Skin of body (tissue), 3 donors: ENCODE measurements at places on chromosomes 1 and 21. TPM values are rescaled to one million over a fixed set of nuclear protein-coding genes. Genes with fewer than 3 reads are reported as not detected.
A peak's percentile ranks its signal among the peaks of the same experiment; 100 is the strongest.

The PPP1R8 gene
- total RNA-seq: 31.9 TPM

The TSPEAR gene
- 4.1 TPM for total RNA-seq

The ILDR2 gene
- 0.30 TPM for total RNA-seq

The KIF21B gene
- 1.6 TPM for total RNA-seq

The ENAH gene
- total RNA-seq: 51.3 TPM

The AMY1A gene
- total RNA-seq: not detected

GRCh38 chr1:172936088-172936645, 114.6 kb downstream of the TNFSF18 start:
- DNase-seq: no peak

GRCh38 chr1:231357831-231358354, 19.8 kb downstream of the SPRTN start:
- DNase-seq: peak; percentile 84

DNA sequence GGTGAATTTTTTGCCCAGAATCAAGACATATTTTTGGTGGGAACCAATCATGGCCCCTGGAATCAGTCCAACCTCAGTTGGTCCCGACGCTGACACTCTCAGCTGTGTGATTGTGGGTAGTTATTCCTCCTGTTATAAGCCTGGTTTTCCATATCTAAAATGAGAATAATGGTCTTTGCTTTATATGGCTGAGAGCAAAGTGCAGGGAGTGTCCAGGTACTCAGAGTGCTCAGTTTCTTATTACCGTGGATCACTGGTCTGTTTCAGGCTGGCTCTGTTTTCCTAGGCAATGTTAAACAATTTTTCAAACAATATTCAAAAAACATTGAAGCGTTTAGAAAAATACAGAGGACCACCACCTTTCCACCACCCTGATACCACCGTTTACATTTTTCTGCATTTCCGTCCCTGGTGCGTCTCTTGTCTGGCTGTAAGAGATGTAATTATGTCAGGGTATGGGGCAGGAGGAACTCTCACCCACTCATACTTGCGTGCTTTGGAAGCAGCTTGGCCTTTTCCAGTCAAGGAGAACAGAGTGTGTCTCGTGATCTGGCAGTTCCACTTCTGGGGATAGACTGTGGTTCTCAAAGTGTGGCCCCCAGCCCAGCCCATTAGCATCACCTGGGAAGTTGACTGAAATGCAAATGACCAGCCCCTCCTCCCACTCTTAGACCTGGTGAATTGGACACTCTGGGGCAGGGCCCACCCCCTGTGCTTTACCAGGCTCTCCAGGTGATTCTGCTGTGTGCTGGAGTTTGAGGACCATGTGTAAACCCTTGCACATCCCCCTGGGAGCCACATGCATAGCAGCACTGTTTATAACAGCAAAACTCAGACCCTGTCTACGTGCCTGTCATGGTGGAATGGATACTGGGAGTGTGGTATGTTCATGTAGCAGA, 6.8 kb downstream of the MX1 start:
- DNase-seq: no peak

DNA sequence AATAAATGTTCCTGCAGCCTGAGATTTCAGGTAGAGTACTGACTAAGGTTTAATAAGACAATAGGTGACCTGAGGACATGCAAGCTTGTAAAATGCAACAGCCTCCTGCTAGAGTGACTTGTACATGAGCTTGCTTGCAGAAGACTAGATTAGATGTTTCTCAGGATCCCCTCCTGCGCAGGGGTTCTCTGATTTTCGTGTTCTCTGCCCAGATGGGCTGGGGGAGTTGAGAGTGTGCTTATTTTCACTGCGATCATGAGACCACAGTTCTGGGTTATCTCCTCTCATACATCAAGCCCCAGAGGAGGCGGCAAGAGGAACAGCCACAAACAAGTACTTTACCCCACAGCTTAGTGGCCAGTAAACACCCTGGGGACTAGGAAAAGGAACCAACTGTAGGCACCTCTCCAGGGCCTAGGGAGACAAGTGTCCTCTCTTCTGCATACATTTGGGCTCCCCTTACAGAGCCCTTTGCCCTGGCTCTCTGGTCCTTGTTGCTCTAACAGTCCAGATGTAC, 8.0 kb downstream of the TMEM81 start:
- no peak for DNase-seq

- DNase-seq: peak; percentile 4
Measured at GRCh38 chr1:57206038-57206437, 217.8 kb downstream of the DAB1 start.

DNA sequence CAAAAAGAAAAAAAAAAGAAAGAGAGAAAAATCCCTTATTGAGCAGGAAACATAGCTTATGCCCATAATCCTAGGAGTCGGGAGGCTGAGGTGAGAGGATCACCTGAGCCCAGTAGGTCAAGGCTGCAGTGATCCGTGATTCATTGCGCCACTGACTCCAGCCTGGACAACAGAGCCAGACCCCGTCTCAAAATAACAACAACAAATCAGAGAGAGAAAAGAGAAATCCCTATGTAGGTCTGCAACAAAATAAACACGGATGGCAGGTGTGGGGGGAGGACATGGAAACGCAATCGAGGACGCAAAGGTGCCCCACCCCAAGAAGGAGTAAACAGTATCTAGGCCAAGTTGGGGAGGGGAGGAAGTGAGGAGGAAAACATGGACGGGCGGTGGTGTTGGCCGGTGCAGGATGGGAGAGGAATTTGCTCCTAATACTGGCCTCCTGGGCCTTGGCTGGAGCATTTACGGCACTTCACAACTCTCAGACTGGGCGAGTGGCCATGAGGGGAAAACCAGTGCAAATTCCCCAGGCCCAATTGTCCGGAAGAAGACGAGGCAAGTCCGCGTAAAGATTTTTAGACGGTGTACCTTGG, 609 bp upstream of the CHTOP start:
- peak; percentile 87 for DNase-seq

DNA sequence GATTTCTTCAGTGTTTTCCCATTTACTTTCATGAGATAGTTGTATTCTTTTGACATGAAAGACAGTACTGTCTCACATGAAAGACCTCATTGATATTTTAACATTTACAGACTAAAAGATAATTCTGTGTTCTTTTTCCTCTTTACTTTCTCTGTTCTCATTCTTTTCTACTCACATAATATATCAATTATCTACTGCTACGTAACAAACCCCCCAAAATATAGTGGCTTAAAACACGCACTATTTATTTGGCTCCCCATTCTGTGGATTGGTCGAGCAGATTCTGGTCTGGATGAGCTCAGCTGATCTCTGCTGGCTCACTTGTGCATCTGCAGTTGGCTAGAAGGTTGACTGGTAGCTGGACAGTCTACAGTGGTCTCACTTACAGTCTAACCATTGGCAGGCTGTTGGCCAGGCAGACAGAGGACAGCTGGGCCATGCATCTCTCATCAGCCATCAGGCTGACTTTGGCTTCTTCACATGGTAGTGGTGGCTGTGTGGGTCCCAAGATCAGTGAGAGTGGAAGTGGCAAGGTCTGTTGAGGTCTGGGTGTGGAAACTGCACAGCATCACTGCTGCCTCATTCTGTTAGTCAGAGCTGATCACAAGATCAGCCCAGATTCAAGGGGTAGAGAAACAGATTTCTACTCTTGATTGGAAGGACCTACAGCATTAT, 63.2 kb downstream of the MPZL1 start:
- DNase-seq: no peak

GRCh38 chr1:226987179-226987536, 47.1 kb downstream of the COQ8A start:
- DNase-seq: no peak

DNA sequence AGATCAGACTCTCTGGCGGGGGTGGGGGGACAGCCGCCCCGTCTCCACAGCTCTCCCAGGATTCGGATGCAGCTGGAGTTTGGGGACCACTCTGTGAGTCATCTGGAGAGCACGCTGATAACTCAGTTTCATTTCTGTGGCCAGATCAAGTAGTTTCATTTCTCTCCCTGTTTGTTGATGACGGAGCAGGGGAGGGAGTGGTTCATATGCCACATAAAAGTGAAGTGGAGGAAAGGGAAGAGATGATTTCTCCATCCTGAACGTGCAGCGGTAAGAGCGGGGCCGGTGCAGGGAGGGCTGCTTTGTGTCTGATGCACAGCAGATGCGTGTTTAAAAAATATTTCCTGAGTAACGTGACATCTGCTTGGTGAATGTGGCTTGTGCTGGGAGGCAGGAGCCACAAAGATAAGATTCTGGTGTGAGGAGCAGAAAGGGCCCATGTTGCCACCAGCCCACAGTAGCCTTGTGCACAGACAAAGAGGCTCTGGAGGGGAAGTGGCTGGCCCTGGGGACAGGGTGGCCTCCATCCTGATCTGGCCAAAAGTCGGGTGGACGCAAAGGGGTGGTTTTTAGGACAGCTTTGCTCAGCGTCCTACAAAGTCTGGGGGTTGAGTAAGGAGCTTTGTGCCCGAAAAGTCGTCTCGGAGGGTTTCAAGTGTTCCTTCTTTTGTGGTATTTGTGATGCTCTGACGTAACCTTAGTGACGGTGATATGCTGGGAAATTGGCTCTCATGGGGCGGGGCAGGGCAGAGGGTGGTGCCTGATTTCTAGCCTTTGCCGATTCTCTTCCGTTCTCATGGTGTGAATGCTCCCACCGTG, at the start of gene MX2:
MX2 (plus strand) TSS at position 242 of the 819 bp plus-strand sequence. CDS start 14,880 bp downstream, outside the sequence.
- peak; percentile 42 for DNase-seq

DNA sequence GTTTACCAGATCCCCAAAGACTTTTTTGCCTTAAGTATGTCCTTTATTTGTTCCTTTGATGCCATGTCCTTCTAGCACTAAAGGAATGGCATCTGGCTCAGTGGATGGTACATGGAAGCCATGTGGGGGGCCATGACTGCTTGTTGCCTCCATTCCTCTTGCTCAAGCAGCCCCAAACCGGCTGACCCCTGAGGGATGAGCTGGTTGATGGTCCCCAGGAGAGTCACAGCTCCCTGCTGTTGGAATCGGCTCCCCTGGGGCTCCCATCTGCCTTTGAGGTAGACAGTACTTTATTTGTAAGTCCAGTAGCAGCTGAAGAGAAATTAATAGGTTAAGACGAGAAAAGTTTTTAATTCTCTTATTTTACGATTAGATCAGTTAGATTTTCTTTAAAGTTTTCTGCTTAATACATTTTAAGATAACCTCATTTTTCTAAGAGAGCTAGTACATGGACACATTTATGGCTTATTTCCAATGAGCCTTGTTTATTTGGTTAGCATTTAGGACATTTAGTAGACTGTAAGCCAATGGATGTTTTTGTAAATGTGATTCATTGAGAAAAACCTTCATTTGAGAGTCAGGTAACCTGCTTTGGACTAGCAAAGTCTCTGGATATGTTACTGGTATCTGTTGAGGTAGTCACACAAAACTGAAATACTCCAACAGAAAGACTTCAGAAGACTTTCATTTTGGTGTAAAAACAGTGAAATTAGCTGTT, 88.2 kb downstream of the CAMTA1 start:
- no peak for DNase-seq

- DNase-seq: no peak
Measured at GRCh38 chr21:46399129-46399528, 59.6 kb upstream of the DIP2A start.

DNA sequence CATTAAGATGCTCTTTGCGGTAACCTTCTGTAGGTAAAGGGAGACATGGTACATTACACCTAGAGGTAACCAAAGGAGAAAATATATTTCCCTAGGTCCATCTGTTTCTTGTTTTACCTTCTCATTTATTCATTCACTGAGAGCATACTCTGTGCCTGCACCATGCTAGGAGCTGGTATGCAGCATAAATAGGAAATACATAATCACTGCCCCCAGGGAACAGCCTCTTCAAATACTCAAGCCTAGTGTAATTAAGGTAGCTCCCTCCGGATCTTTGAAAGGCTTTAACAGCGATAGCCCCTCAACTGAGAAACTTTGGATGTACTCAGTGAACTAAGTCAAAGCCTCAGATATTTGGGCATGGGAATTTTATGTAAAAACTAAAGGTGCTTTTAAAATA, 123.6 kb downstream of the GABPA start:
- DNase-seq: no peak

- DNase-seq: peak; percentile 2
Measured at GRCh38 chr1:44275991-44276405, 62.7 kb downstream of the DMAP1 start.

- DNase-seq: no peak
Measured at GRCh38 chr1:240883490-240883889, 271.5 kb upstream of the GREM2 start.

DNA sequence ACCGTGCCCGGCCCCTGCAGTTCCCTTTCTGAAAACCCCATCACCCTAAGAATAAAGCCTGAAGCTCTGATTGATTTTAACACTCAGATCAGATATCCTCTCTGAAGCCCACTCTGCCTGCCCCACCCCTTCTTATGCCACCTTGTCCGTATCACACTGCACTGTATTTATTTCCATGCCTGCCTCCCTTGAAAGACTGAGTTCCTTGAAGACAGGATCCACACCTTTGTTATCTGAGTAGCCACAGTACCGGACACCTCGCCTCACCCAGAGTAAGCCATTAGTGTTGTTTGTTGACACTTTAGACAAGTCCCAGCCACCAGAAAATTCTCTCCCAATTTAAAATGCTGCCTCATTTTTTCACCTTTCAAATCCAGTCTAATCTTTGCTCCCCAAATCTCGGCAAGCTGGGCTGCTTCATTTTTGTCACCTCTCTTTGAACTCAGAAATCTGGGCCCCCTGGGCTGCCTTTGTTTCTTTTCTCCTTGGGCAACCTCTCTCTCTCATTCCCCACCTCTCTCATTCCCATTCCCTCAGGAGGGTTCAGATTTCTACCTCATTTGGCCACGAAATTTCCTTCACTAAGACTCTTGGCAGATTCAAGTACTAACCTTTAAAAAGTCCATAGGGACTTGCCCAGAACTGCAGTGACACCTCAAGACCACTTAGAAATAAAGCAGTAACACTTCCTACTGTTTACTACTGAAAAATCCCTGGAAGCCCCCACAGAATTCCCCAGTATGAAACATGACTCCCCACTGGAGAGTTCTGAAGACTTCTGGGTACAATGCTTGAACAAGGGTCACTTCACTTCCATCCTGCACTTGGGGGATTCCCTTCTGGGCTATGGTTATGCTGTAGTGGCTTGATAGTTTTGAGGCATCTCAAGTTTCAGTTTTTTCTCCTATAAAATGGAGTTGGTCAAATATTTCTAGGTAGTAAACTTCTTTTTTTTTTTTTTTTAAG, 8.7 kb upstream of the PPP1R15B start:
- no peak for DNase-seq

DNA sequence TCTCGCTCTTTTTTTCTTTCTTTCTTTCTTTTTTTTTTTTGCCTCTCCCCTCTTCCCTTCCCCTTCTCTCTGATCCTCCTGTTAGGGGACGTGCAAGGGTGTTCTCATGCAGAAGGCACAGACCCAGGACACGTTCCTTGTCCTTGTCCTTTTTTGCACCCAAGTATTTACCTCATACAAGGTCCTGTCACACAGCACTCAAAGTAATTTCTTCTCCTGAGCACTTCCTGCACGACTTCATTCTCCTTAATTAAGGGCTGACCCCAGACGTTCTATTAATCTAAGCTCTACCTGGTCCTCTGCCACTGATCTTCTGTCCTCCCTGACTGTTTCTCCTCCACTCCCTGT, 424 bp upstream of the PCNX2 start:
- no peak for DNase-seq

GRCh38 chr21:27595716-27596115, 628.8 kb upstream of the ADAMTS5 start:
- DNase-seq: peak; percentile 25

- no peak for DNase-seq
Measured at GRCh38 chr1:174114788-174115448, 44.4 kb upstream of the RABGAP1L start.

GRCh38 chr1:68202239-68202832, 30.0 kb downstream of the WLS start:
- peak; percentile 44 for DNase-seq
